Stimulated activated CD4-positive, alpha-beta T cell treated with anti-CD3 and anti-CD28 coated beads, Interleukin-12 subunit alpha, Interleukin-12 subunit beta, amount 100 ng/mL, for 24 hours (primary cell): ENCODE measurements at places on chromosomes 16 and 17.

DNA sequence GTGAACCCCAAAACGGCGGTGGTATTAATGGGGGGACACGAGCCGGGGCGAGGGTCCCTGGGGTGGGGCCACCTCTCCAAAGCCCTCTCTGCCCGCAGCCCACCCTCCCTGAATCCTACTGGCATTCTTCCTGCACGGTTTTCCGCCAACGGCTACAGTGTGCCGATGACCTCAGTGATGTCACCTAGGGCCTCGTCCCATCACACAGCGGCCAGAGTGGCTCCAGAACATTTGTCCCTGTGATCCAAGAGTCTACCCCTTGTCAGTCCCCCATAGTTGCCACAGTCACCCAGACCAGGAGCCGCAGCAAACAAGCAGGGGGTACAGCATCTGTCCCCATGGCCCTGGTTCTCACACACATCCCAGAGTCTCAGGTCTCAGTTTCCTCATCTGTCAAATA is 13.9 kb downstream of the ZFPM1 start:
- DNase-seq, result no peak

DNA sequence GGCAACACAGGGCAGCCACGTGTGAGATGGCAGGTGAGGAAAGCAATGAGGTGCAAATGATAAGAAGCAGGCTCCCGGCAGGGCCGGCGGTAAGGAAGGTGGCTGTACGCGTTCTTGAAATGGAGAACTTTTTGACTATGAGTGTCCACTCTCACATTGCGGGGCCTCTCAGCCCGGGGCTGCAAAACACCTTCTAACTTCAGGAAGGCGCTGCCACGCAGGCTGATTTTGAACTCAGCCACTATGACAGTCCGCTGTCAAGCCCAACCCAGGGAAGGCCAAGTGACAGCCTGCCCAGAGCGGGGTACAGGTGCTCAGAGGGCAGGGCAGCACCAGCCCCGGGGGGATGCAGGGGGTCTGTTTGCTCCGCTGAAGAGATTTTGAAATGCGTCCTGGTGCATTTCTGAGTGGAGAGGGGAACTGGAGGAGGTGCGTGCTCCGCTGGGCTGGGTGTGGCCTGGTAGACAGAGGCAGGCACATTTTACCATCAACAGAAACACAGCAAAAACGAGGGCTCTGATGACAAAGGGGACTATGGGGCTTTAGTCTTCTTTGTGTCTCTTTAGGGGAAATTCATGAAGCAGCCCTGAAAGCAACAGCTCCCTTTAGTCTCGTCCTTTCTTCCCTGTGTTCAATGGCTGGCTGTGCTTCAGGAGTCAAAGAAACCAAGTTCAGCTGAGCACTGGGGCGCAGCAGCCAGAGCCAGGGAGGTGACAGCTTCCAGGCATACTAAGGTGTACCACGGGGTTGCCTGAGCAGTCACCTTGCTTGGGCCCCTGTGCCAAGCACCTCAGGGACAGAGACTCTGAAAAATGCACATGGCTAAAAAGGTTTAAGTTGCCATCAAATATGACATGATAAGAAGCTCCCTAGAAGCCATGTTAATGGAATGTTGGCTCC is 14.6 kb upstream of the SREBF1 start:
- DNase-seq, result no peak

GRCh38 chr17:27741361-27741861 is 58.9 kb downstream of the NOS2 start:
- no peak for DNase-seq

- DNase-seq, result peak; percentile 72
Observed at GRCh38 chr16:89917773-89918452, 749 bp upstream of the MC1R start.

DNA sequence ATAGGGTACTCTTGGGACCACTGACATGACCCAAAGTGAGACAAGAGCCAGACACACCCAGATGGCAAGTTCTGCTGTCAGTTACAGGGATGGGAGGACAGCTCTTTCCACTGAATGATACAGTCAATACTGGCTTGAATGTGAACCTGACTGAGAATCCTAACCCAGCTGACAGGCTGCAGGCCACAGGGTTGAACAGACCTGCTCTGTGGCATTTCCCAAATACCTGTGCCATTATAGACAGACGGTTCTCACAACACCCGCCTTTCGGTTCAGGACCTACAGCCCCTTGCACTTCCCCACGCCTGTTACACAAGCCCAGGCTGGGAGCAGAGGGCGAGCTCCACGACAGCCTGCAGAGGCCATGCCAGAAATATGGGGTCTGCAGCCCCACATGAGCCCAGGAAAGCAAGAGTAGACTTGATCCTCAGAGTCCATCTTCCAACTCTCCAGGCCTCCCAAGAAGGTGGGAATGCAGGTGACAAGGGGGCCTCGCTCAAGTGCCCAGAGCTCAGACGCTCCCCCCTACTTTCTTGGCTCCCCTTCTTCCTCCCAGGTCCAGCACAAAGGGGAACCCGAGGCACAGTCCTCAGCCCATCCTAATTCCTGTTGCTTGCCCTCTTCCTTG is 314.3 kb downstream of the SOX9 start:
- no peak for DNase-seq

DNA sequence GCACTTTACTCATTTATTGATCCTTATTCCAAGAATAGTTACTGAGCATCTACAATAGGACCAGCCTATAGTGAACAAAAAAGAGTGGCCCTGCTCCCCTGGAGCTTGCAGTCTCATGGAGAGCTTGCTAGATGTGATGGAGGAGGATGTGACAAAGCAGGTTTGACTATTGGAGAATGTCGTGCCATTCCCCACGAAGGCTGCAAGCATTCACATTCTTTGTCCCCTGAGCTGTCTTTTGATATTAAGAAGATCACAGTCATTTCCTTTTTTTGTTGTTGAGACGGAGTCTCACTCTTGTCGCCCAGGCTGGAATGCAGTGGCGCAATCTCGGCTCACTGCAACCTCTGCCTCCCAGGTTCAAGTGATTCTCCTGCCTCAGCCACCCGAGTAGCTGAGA is 115.0 kb upstream of the ADAMTS18 start:
- DNase-seq, result no peak

- DNase-seq, result no peak
Observed at GRCh38 chr16:84660973-84661372, 12.7 kb downstream of the KLHL36 start.

DNA sequence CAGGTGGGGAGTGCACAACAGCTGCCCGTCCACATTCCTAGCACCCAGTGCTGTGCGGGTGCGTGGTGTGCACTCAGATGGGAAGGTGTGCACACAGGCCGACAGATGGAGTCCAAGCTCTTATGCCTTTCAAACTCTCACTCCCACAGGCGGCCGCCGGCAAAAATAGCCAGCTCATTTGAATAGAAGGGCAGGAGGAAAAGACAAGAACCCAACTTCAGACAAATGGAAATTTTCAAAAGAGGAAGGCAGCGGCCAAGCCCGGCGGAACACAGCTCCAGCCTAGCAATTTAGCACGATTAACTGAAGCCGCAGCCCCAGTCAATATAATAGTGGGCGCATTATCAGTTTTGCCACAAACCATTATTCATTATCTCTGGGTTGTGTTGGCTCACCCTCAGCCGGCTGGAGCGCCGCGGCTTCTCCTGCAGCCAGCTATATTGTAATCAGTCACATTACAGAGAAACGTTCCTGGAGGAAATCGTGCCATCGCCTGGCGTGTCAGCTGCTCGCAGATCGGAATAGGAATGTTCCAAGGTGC is 103.9 kb upstream of the SEC14L1 start:
- no peak for DNase-seq

GRCh38 chr17:49447628-49448302 is 33.1 kb upstream of the PHB1 start:
- DNase-seq, result no peak

DNA sequence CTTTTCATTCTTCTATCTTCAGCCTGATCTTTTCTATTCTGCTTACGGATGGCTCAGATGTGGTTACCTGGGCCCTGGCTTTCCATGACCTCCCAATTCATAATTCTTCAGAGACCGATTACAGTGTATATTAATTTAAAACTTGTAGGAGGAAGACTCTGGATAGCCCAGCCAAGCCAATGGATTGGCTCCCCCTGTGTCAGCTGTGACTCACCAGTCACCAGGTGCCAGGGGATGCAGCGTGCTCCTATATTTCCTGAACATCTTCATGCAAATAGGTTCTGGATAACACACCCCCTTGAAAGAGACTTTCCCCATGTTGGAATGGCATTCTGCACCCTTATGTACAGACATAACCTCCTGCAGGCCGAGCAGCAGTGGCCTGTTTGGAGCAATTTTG is 208.3 kb upstream of the WSCD1 start:
- no peak for DNase-seq

- DNase-seq, result no peak
Observed at GRCh38 chr17:39036009-39036408, 68.8 kb upstream of the FBXO47 start.

DNA sequence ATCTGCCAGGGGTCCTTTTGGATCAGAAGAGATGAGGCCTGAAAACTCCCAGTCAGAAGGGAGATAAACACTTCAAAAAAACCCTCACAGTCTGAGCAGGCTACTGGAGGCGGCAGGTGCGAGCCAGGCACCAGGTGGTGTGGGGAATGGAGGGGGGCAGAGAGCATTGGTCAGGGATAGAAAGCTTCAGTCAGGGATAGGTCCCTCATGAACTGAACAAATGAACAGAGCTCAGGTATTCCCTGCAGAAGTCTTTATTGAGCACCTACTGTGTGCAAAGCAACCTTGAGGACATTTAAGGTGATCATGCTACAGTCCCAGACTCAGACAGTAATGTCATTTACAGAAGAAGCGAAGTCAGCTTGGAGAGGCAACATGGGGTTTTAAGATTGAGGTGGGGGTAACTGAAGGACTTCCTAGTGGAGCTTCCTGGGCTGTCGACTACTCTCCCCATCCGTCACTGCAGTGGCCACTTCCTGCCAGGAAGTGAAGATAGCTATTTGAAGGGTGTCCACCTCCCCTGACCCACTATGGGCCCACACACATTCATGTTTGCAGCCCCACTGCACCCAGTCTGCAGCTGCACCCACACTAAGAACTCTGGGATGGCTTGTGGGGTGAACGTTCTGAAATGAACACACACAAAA is 3.2 kb downstream of the KIFC3 start:
- DNase-seq, result no peak

GRCh38 chr16:69233124-69233523 is 46.2 kb downstream of the SNTB2 start:
- DNase-seq, result no peak

DNA sequence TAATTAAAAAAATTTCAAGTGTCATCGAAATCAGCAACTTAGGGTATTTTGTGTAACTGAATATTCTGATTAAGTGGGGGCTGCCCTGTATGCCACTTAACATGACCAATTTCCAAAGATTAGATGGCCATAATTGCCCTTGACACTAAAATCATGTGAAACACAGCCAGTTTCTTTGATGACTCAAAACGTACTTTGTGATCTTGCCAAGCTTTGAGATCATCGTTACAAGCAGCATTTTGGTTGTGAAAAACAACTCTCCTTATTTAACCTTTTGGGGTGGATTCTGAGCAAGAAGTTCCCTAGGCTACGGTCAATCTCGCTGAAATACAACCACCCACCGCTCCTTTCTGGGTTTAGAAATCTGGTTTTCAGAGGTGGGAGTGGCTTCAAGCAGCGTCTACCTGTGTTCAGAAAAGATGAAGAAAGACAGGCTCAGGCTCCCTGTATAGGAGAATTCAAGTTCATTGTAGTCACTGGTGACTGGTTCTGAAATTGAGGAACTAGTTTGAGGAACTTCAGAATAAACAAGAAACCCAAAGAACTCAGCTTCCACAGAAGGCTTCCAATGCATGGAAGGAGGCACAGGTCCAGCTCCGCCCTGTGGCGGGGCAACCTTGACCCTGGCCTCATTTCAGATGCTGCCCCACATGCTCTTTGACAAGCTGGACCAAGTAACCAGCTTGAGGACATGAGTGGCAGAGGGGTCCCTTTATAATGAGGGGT is 9.4 kb downstream of the MAP3K14 start:
- DNase-seq, result no peak

DNA sequence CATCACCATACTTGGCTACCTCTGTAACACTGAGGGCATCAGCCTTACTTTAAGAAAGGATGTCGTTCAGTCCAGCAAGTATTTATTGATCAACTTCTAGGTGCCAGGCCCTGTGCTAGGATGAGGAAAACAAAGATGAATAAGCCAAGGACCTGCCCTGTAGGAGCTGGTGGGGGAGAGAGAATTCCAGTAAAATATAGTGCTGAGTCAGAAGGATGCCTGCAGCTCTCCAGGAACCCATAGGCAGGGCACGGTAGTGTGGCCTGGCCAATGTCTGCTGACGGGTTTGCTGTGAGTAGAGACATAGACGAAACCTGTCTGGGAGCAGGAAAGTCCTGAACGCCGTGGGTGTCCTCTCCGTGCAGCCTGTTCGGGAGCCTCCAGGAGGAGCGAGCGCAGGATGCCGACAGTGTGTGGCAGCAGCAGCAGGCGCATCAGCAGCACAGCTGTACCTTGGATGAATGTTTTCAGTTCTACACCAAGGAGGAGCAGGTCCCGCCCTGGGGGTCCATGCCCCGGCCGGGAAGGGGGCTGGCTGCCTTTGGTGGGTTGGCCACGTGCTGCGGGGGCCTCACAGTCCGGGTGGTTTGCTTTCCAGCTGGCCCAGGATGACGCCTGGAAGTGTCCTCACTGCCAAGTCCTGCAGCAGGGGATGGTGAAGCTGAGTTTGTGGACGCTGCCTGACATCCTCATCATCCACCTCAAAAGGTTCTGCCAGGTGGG is 55.6 kb downstream of the USP43 start:
- no peak for DNase-seq

DNA sequence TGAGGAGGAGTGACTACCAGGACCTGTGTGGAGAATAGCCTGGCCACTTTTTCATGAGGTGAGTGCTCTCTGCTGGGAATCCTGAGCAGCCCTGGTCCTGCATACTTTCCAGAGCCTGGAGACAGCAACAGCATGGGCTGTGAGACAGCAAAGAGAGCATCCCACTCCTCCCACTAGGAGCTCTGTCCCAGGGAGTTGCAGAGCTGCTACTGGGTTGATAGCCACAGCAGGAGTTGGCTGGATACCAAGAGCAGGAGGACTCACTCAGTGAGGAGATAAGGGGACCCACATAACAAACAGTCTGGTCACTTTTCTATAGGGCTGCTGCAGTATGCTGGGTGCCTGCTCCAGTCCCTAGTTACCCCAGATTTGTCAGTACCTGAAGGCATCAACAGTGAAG is 439.3 kb upstream of the CDH8 start:
- no peak for DNase-seq
